NCI-H1436 treated with DMSO at 0.1 percent for 48 hours (cell line): ENCODE measurements at places on chromosomes 4 and X.

GRCh38 chrX:155666741-155667140 lies 54.0 kb upstream of the TMLHE start:
- no peak for DNase-seq

DNA sequence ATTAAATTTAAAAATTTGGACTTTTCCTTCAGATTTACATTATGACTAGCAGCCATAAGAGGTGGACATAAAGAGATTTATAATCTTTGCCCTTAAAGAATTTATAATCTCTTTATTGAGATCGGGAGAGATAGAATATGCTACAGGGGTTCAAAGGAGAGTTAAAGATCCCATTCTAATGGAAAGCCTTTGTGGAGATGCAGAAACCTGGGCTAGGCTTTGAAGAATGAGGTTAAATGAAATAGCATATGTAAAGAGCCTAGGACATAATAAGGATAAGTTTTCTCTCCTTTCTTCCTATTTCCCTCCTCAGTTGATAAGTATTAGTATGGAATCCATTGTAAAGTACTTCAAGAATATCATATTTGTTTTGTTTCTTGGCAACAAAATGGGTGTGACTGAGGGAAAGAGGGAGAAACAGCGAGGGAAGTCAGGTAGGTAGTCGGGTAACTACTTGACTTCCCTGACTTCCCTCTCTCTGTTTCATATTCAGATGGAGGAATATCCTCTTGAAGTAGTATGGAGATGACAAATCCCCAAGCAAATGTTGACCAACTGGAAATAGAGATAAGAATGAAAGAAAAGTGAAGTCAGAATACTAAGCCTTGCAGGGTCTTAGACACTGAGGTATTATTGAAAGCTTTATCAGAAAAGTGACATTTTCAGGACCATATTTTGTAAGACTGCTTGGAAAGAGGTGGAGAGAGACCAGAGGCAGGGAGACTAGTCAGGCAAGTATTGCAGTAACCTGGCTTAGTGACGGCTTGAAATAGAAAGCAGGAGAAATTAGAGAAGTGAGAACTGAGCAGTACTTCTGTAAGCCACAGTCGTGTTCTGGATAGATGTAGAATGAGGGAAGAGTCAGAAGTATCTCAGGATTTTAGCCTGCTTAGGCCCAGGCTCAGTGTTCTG lies 82.9 kb downstream of the PDLIM5 start:
- no peak for DNase-seq

DNA sequence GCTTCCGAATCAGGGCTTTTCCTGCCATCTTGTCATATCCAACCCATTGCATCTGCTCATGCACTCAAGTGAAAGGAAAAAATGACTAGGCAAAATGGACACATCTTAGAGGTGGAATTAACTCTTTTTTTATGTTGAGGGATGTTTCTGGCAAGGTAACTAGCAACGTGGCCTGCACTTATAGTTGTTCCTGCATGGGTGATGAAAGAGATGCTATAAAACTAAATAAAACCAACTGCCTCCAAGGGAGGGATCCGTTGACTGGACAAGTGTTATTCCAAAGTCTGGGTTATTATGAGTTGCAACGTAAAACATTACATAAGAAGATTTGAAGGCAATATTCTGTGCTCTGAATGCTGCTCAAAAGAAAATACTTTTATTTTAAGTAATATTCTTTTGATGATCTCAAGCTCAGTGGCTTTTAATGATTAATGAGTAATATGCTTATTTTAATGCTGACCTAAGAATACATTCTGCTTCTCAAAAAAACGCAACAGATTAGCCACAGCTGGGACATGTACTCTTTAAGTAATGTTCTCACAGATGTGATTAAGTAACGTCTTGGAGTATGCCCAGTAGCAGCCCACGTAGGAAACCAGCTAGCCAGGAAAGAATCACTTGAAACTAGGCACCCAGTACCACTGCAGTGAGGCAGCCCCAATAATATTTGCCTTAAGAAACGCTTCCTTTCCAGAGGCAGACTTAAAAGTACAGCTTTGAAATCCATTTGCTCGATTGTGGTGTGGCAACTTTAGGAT lies 27.4 kb downstream of the KLF3 start:
- no peak for DNase-seq

DNA sequence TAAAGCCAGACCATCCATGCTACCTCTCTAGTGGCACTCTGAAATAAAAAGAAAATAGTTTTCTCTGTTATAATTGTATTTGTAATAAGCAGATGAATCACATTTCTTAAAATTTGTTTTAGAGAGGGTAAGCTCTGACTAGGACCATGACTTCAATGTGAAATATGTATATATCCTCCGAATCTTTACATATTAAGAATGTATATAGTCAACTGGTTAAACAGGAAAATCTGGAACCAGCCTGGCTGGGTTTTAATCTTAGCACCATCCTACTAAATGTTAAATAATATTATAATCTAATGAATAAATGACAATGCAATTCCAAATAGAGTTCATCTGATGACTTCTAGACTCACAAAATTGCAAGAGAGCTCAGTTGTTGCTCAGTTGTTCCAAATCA lies 1.5 kb downstream of the FGB start:
- no peak for DNase-seq

GRCh38 chr4:10115271-10115796 lies 1.3 kb downstream of the WDR1 start:
- DNase-seq = no peak

DNA sequence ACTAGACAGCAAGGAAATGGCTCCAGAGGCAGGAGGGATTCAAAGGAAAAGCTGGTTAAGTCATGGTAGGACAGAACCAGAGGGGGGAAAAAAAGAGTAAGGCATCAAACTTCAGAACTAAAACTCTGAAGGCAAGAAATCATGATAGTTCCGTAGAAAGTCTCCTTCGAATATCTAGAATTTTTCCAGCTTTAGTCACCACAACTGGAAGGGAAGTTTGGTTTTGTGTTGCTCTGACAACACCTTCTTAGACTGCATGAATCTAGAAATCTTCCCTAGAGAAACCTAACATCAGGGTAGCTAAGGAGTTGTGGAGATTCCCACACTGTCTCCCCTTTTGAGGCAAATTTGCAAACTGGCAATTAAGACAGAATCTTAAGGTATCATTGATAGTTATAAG lies 33.7 kb downstream of the AMMECR1 start:
- no peak for DNase-seq

DNA sequence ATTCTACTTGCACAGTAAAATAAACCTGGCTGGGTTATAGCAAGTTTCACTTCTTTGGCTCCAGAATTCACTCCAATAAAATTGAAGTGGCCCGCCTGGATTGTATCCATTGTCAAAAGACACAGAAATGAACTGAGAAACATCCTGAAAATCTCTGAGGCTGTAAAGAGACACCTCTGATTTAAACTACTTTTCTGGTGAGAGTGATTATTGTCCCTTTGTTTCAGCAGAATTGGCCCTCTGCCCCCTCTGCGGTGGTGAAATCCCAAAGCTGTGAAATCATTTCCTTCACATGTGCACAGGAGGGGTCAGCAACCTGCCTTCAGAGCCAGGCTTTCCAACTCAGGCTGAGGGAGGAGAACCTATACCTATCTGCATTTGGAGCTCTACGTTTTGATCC lies 23.0 kb downstream of the GAB3 start:
- no peak for DNase-seq

- DNase-seq = no peak
Measured at GRCh38 chr4:141995056-141995455, 358.7 kb downstream of the IL15 start.

GRCh38 chr4:41384992-41385391 lies 128.3 kb downstream of the UCHL1 start:
- no peak for DNase-seq

DNA sequence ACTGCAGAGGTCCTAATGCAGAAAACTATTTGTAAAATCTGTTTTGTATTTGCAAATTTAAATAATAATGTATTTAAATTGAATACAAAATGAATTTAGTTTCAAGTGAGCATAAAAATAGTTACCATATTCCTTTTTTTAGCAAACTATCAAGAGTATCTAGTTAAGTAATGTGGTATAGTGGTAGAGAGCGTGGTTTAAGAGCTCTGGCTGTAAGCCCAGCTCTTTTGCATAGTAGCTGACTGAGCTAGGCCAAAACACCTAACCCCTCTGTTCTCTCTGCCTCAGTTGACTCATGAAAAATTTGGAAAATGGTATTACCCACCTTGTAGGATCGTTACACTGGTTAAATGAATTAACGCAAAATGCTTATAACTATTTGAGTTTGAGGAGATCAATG lies 18.1 kb upstream of the ADAD1 start:
- no peak for DNase-seq

DNA sequence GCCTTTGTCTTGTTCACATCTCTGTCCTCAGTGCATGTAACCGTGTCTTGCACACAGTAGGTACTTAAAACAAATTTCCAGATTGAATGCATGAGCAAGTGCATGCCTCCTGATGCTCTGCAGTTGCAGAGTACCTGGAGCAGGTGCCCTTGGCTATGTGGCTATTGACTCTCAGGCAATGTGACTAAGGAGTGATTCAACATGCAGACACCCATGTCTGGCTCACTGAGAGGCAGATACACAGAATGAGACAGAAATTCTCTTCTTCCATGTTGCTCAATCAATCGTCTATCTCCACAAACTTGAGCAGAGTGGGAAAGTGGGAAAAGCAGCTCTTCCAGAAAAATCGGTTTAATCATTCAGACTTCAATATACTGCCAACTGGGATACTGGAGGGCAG lies 111.0 kb downstream of the CHRDL1 start:
- no peak for DNase-seq

GRCh38 chr4:189792924-189793618 lies 147.6 kb upstream of the FRG1 start:
- peak; percentile 29 for DNase-seq

- DNase-seq = no peak
Measured at GRCh38 chr4:40846532-40846931, 96.8 kb downstream of the NSUN7 start.

- DNase-seq = no peak
Measured at GRCh38 chrX:6074532-6074931, 154.1 kb downstream of the NLGN4X start.

- DNase-seq = no peak
Measured at GRCh38 chr4:183968502-183968901, 63.4 kb downstream of the STOX2 start.

GRCh38 chr4:102535398-102536082 lies 34.4 kb downstream of the NFKB1 start:
- no peak for DNase-seq

GRCh38 chrX:139823806-139824205 lies 109.0 kb downstream of the ATP11C start:
- no peak for DNase-seq

DNA sequence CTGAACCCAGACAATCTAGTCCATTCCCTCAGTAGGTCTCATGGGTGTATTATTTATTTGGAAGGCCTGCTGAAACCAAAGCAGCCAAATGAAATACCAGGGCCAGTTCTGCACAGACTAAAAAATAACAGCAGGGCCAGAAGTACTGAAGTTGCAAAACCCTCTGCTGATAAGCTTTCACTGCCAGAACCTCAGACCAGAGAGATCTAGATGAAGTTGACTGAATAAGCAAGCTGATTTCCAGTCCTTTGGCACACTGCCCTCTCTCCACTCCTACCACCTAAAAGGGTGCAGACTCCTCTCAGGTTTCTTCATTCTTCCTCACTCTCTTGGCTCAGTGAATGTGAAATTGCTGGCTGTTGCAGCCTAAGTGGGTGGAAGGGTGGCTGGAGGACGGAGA lies 276.7 kb upstream of the KLF3 start:
- DNase-seq = peak; percentile 43

DNA sequence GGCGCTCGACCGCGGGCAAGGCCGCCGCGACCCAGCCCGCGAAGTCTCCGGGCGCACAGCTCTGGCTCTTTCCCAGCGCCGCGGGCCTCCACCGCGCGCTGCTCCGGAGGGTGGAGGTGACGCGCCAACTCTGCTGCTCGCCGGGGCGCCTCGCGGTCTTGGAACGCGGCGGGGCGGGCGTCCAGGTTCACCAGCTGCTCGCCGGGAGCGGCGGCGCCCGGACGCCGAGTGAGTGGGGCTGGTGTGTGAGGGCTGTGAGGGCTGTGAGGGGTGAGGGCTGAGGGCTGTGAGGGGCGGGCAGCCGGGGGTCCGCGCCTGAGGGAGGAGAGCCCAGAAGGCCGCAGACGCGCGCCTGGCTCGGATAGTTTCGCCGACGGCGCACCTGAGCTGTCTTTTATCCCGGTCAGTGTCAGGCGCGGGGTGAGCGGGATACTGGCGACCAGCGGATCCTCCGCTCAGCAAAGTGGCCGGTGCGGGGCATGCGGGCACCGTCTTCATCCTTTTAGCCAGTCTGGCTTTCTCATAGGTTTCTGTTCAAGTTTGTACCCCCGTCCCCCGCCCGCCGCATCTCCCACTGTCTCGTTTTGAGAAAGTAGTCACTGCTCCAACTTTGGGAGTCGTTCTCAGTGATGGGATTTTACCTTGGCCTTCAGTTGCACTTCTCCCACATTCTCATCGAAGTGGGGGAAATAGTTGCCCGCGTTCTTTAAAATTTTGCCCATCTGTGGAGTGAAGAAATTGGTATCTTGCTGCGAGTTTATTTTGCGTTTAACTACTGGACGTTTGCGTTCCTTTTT lies 586 bp downstream of the HERC5 start:
- no peak for DNase-seq

GRCh38 chrX:153420851-153421599 lies 9.8 kb downstream of the ZFP92 start:
- DNase-seq = no peak

DNA sequence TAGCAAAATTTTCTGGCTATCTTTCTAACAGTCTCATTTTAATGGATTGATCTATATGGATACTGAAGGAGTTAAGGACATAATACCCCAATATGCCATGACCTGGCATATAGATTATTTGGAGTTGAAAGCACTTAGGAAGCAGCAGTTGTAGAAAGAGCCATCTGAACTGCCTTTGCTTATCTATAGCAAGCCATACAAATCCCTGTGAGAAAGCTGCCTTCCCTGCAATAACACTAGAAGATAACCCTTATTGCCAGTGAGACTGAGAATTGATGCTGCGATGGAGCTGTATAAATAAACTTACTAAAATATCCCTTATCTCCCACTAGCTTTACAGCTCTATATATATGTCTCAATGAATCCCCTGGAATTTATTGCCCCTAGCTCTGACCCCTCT lies 346.3 kb downstream of the TECRL start:
- no peak for DNase-seq

GRCh38 chrX:42538405-42538804 lies 239.6 kb downstream of the PPP1R2C start:
- DNase-seq = no peak

- DNase-seq = no peak
Measured at GRCh38 chrX:34915463-34916225, 27.0 kb upstream of the FAM47B start.

- no peak for DNase-seq
Measured at GRCh38 chr4:138494931-138495330, 252.8 kb upstream of the SLC7A11 start.

DNA sequence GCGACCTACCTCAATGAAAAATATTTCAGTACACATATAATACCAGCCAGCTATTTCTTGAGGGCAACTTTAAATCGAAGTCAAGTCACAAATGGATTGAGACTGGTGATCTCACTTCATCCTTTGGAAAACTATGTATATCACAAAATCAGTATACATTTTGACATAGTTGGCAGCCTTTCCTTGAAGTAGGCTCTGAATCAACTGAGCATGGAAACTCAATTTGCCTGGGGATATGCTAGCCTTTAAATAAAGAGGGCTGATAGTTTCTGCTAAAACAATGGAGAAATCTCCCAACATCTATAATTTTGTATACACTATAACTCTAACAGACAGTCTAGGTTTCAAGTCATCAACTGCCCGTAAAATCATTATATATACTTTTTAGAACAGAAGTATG lies 282.8 kb upstream of the TENM3 start:
- no peak for DNase-seq
